ENCODE measurements at places on chromosomes 2 and 18. TPM values are rescaled to one million over a fixed set of nuclear protein-coding genes. Genes with fewer than 3 reads are reported as not detected.
A peak's percentile ranks its signal among the peaks of the same experiment; 100 is the strongest.

Gene DUSP2
- total RNA-seq, result 2.3 TPM

DNA sequence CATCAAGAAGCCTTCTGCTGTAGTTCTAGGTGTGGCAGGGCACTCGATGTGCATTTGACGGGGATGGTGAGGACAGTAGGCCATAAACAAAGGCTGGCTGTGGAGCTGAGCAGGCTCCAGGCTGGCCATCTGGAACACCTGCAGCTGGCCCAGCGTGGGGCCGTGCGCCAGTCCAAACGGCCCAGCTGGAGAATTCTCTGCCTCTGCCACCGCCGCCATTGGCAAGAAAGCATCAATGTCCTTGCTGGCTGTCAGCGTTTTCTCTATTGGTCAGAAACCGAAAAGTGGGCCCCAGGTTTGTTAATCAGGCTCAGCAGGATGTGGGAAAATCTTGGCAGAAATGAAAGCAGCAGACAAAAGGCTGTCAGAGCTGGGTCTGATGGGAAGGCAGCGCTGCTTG lies 24.0 kb upstream of the CTIF start:
- DNase-seq, result no peak

DNA sequence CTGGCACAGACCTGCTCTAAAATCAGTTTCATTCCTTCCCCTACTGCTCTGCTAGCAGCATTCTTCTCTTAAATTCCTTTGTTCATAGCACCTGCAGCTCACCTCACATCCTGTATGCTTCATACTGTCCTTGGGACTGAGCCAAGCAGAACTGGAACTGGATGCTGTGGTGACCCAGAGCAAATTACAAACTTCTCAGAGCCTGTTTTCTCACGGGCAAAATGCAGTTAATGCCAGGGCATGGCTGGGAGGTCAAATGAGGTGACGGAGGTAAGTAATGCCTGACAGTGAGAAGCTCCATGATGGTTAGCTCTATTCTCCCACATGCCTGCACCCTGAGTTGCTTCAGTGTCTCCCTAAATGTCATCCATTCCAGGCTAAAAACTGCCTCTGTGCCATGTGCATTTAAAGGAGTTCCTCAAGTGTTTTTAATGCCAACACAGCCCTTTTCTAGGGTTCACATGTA lies 29.7 kb downstream of the C2orf42 start:
- no peak for DNase-seq

DNA sequence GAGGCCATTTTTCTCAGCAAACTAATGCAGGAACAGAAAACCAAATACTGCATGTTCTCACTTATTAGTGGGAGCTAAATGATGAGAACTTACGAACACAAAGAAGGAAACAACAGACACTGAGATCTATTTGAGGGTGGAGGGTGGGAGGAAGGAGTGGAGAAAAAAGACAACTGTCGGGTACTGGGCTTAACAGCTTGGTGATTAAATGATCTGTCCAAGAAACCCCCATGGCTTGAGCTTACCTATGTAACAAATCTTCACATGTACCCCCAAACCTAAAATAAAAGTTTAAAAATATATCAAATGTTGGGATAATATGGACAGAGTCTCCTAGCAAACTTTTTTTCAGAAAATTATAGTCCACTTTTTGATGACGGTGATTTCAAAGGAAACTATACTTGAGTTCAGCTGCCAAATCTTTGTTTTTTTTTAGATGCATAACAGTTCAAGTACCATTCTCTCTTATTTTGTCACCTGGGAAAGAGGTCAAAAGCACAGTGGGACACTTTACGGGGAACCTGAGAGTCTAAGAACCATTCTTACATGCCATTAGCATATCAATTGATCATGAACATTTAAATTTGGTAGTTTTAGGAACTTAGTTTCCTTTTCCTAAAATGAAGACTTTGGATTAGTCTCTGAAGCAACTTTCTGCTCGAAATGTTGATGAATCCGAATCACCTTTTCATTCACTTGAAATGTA lies 835.0 kb downstream of the NRXN1 start:
- DNase-seq, result no peak

GRCh38 chr2:85468704-85469349 lies 50.3 kb downstream of the SH2D6 start:
- peak; percentile 32 for DNase-seq

DNA sequence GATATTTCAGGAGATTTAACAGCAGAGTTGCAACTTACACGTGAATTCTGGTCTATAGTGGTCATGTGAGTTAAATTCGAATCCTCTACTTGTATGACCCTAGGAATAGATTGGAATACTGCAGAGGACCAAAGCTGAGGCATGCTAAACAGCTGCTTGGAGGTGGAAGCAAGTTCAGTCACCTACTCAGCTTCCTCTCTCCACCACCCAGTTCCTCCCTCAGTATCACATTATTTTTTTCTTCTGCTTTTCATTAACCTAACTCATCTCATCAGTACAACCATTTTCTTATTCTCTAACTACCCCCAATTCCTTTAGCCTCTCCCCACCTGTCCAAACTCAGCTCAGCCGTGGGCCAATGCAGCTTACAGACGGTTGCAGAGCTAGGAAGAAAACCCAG lies 385.5 kb downstream of the SETBP1 start:
- no peak for DNase-seq

- DNase-seq, result no peak
Observed at GRCh38 chr18:21593540-21594257, 6.8 kb downstream of the ESCO1 start.

DNA sequence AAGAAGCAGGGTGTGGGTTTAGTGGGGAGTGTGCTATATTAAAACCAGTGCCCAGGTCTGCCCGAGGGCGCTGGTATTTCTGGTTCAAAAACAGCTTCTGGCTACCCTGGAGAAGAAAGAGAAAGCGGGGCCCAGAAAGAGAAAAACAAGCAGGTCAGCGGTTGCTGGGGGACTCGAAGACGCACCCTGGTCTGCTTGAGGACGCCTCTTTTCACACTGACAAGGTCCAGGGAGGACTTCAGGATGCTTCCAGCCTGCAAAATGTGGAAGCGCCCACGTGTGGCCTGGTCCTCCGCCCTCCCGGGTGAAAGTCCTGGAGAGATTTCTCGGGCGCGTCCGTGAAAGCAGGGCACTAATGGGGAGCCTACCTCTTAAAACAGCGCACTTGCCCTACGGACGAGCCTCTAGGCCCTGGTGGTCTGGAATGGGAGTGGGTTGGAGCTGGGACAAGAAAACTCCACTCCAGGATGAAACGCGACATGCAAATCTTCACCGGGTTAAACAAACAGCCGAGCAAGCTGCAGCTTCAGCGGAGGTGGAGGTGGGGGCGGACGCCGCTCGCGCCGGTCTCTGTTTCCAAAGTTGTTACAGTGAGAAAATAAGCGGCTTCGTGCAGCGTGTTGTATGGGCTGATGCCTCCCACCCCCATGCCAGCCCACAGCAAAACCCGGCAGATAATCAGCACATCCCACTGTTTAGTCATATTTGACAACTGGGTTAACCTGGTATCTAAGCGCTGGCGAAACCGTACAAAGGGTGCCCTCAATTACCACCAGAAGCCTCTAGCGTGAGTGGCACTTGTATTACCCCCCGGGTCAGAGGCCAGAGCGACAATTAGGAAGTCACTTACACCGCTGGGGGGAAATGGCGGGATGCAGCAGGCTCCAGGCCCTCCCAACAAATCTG lies 1.1 kb upstream of the SP9 start:
- DNase-seq, result no peak

- DNase-seq, result peak; percentile 20
Observed at GRCh38 chr18:32730620-32731091, 42.2 kb downstream of the KLHL14 start.

DNA sequence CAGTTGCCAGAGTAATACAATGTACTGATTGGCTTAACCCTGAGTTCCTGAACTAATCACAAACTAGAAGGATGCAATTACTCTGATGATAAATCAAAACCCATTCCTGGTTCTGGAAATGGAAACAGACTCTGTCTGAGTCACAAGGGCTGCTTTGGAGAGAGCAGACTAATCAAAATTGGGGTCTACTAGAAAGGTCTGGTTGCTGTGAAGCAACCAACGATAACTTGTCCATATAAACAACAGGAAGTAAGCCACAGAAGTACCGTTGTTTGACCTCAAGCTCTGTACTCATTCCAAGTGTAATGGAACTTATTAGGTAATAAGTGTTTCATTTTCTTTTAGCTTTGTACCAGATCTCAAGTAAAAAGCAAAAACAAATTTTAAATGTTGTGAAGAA lies 49.7 kb downstream of the RASGRP3 start:
- peak; percentile 37 for DNase-seq

DNA sequence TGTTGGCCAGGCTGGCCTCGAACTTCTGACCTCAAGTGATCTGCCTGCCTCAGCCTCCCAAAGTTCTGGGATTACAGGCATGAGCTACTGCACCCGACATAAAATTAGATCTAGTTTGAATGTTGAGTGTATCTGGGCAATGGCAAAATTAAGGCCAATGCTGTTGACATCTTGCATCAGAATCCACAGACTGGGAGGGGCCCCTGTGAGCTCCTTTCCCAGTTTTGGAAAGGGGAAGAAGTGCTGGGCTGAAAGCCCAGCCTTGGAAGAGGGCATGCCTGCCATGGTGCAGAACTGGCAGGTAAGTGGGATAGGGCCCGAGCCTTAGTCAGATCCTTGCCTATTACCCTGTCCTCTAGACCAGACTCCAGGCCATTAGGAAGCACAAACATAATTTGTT lies 4.5 kb upstream of the MYOM1 start:
- no peak for DNase-seq

GRCh38 chr2:73111073-73112025 lies 1.4 kb downstream of the RAB11FIP5 start:
- peak; percentile 42 for DNase-seq

- DNase-seq, result no peak
Observed at GRCh38 chr2:224190936-224191270, 151.8 kb upstream of the SERPINE2 start.

DNA sequence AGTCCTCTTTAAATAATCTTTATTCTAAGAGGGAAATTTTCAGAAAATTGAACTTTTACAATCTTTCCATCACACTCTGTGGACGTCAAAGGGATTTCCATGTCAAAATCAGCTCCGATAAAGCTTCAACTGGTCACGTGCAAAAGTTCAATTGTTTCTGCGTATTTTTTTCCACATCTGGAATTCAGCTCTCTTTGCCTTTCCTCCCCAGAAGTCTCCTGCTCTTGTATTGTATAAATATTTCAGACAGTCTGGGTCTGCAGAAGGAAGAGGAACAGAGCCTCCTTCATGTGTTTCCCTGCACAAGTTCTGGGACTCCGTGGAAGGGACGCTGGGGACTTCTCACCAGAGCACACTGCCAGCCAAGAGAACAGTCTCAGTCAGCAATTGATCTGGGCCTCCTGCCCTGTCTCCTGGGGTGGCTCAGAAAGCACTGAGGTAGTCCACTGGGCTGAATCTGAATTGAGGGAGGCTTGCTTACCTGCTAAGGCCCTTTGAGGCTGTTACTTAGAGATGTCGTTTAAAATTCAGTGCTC lies 251.5 kb downstream of the TFCP2L1 start:
- DNase-seq, result no peak

Gene BCL2
- 0.64 TPM for total RNA-seq

Gene ANXA4
- 27.1 TPM for total RNA-seq

DNA sequence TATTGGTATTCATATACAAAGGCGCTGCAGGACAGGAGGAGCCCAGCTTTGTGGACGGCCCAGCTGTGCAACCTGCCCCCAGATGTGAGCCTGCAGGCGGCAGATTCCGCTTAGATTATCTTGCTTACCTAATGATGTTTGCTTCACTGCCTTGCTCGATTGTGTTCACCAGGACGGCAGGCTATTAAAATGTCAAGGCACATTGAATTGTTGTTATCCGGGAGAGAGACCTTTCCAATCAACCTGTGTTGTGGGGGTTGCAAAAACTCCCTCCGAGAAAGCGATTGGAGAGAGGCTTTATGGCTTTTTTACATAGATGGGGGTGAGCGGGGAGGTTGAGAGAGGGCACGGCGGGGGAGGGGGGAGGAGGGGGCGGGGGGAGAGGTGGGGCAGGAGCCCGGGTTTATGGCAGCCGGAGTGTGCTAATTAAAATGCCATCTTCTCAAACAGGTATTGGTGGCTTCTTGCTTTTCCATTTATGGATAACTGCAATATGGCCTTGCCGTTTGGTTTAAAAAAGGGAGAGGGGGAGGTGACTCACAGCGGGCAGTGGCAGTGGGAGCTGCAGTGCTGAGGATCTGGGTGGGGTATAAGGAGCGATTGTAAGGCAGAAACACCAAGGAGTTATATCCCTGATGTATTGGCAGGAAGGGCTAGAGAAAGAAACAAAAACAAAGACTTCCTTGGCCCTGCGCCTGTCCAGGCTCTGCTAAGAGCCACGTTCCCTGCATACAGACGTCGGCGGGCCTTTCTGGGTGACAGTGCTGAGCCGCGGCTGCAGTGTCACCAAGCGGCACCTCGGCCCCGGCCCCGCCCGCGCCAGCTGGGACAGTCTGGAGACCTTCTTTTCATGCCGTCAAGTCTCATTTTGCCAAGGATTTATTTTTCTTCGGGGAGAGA lies 97.2 kb downstream of the INSIG2 start:
- peak; percentile 18 for DNase-seq

Gene CTLA4
- not detected for total RNA-seq

Gene CDCA7
- total RNA-seq, result 5.5 TPM

DNA sequence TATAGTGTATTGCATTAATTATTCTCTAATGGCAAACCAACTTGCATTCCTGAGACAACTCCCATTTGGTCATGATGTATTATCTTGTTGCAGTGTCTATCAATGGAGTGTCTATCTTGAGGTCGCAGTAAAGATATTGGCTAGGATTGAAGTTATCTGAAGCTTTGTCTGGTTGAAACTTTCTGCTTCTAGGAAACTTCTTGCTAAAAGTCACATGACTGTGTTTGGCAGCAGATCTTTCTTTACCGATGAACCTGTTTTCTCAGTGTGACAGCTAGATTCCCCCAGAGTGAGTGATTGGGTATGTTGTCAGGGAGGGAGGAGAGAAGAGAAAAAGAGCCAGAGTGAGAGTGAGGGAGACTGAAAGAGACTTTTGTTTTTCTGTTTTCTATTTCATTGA lies 119.6 kb downstream of the QPCT start:
- no peak for DNase-seq

Gene PSMD14
- total RNA-seq, result 97.3 TPM

- no peak for DNase-seq
Observed at GRCh38 chr18:70386582-70386981, 97.7 kb downstream of the SOCS6 start.

Gene LIPG
- total RNA-seq, result 0.86 TPM
